Epithelial cell of proximal tubule (primary cell): ENCODE measurements at places on chromosomes 6 and 20. TPM values are rescaled to one million over a fixed set of nuclear protein-coding genes. Genes with fewer than 3 reads are reported as not detected.

Gene KHDRBS2
- total RNA-seq: 0.22 TPM in 1 of 2 replicates, not detected in the other

Gene UST
- total RNA-seq: 1.1 TPM in 2 replicates

Gene LIN28B
- 0.07 TPM in 1 of 2 replicates, not detected in the other for total RNA-seq

Gene PPP1R14C
- 26.3 and 27.0 TPM in 2 replicates for total RNA-seq

Gene MUCL3
- under 0.01 and 0.07 TPM in 2 replicates for total RNA-seq

Gene HLA-DRA
- not detected in 2 replicates for total RNA-seq

Gene SAPCD1
- total RNA-seq: 0.94 and 4.4 TPM in 2 replicates

Gene CLPSL2
- not detected in 2 replicates for total RNA-seq

Gene ZNF133
- 7.7 and 16.1 TPM in 2 replicates for total RNA-seq

Gene COL9A1
- total RNA-seq: not detected in 2 replicates

Gene GPR6
- total RNA-seq: not detected in 2 replicates

Gene TFAP2A
- total RNA-seq: 6.4 and 17.8 TPM in 2 replicates

Gene TRIM10
- total RNA-seq: not detected in 2 replicates

Gene SLC22A3
- 2.2 and 4.2 TPM in 2 replicates for total RNA-seq

Gene LRRC1
- total RNA-seq: 8.5 and 9.3 TPM in 2 replicates

Gene CABLES2
- 5.8 and 7.8 TPM in 2 replicates for total RNA-seq

Gene SIRPG
- total RNA-seq: not detected in 2 replicates

Gene DEFB124
- not detected in 2 replicates for total RNA-seq

Gene KIF6
- total RNA-seq: 0.22 and 0.69 TPM in 2 replicates

Gene ALDH8A1
- 0.14 and 0.40 TPM in 2 replicates for total RNA-seq

Gene SMIM13
- 8.6 and 15.3 TPM in 2 replicates for total RNA-seq

Gene ZC2HC1B
- not detected in 2 replicates for total RNA-seq

Gene ULBP2
- total RNA-seq: 5.3 and 16.0 TPM in 2 replicates

Gene ADTRP
- total RNA-seq: 0.12 and 0.58 TPM in 2 replicates

Gene STX16
- 10.4 and 14.4 TPM in 2 replicates for total RNA-seq

Gene CCNC
- 84.9 and 130 TPM in 2 replicates for total RNA-seq

Gene COL9A3
- total RNA-seq: 2.8 and 4.6 TPM in 2 replicates

Gene ZFP57
- 0.12 and 1.4 TPM in 2 replicates for total RNA-seq

Gene CLIC5
- total RNA-seq: 0.58 and 5.2 TPM in 2 replicates

Gene PRL
- total RNA-seq: not detected in 2 replicates

Gene TSPYL4
- 8.5 and 10.5 TPM in 2 replicates for total RNA-seq

Gene DEFB132
- not detected in 2 replicates for total RNA-seq

Gene CALHM4
- not detected in 2 replicates for total RNA-seq

Gene SPTLC3
- total RNA-seq: 0.46 and 2.6 TPM in 2 replicates

Gene PCNA
- 327 and 378 TPM in 2 replicates for total RNA-seq
